ENCODE measurements at places on chromosomes 3 and 15. TPM values are rescaled to one million over a fixed set of nuclear protein-coding genes. Genes with fewer than 3 reads are reported as not detected.

PLSCR2 gene
- not detected for total RNA-seq

MUSTN1 gene
- total RNA-seq: 32.7 TPM

DNA sequence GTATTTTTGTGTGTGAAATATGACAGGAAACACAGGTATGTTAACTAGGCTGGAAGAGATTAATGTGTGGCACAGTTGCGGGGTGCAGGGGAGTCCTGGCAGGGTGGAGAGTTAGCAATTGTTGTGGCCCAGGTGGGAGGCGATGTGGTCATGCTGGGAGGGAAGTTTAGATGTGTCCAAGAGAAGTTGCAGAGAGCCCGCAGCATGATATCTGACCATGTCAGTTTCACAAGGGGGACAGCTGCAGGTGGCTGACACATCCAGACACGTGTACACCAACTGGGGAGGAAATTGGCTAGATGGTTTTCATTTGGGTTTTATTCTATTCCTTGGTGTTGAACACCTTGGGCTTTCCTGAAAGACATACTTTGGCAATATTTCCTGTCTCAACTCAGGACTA, 172.8 kb upstream of the RGMA start:
- no peak for DNase-seq

- no peak for DNase-seq
Observed at GRCh38 chr3:195102609-195103467, 168.1 kb downstream of the XXYLT1 start.

DNA sequence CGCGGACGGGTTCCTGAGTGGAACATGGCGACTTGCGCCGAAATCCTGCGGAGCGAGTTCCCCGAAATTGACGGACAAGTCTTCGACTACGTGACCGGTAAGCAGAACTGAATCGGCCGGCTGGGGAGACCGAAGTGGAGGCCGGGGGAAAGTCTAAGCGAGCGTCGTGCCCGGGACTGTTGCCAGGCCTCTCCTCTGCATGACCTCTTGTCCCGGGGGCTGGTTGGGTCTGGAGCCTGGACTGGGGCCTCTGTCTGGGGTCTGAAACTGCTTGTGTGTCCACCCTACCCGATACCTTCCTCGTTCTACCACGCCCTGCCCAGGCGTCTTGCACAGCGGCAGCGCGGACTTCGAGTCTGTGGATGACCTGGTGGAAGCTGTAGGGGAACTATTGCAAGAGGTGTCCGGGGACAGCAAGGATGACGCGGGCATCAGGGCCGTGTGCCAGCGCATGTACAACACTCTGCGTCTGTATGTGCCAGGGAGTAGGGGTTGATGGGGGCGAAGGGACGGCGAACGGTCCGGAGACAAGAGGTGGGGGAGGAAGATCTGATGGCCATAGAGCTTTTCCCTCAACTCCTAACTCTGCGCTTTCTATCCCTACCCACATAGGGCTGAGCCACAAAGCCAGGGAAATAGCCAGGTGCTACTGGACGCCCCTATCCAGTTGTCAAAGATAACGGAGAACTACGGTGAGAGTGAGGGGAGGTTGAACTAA, at the start of gene ABCF3:
ABCF3 (plus strand) TSS at position 16 of the 718 bp plus-strand sequence; CDS start at position 25, 9 bp downstream.
- peak; percentile 46 for DNase-seq

DNA sequence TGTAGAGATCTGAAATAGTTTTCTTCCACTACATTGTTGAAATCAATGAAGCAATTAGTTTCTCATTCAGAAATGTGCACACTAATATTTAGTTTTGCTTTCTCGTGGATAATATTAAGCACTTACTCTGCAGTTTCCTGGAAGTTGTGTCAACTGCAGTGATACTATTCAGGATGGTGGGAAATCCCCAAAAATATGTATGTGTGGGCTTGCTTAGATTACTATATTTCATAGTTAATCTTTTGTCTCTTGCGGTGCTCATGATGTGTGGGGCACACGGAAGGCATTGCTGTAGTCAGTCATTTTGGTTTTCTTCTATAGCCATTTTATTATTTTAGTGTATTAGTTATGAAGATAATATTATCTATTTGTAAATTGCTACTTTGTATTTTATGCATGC, 19.7 kb downstream of the RAB11A start:
- no peak for DNase-seq

- DNase-seq: no peak
Observed at GRCh38 chr3:158559504-158559903, 11.5 kb upstream of the MLF1 start.

- DNase-seq: peak; percentile 55
Observed at GRCh38 chr15:66580643-66581042, 14.8 kb upstream of the LCTL start.

DNA sequence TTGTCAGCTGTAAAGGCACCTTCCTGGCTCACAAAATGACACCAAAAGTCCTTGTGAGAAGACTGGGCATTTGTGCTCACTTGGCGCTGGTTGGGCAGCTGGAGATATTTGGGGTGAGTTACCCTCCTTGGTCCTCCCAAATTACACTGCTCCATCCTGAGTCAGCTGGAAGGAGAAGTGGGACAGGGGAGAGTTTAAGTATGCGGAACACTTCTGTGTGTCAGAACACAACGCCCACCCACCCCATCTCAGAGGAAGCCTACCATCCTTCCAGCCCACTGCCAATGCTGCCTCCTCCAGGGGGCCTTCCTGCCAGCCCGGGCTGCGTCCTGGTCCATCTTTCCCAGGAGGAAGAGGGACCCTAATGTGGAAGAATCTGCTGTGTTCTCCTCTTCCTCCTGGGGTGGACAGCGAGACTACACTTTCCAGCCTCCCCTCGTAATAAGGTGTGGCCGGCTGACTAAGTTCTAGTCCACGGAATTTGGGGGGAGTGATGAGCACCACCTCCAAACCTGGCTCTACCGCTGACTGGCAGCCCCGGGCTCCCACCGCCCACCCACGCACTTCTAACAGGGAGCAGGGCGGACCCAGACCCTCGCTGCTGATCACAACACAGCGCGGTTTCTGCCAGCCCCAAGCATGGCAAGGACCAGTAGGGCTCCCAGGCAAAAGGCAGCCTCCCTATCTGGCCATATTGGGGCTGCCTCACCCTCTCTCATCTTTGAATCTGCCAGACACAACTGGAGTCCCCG, 265.0 kb downstream of the XXYLT1 start:
- no peak for DNase-seq

DNA sequence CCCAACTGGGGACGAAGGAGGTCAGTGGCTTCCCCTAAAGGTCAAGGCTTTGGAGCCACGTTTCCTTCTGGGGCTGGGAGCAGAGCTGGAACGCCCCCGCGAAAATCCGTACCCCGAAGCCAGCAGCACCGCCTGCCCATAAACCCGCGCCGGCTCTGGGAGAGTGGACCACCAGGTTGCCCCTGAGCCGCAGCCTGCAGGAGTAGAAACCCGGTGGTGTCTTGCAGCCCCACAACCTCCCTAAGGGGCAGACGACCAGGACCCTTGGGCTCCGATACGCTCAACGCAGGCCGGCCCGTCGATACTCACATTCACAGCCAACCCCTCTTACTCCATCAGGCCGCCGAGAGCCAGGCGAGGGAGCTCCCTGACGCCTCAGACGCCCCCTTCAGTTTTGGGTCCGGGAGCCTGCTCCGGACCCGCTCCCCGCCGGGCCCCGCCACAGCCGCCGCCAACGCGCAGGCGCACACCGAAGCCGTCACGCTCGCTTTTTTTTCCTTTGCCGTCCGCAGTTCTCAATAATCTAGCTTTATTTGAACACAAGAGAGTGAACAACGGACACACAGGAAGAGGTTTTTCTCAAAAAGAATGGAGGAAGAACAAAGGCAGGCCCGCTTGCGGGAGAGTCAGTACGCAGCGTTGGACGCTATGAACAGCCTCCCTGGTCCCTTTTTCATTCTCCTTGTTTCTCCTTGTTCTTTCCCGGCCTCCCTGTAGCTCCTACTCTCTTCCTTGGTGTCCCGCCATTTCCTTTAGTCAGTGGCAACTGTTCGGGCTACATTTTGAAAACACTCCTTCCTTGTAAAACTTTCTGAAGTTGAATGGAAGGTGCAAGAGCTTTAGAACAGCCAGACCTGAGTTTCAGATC, at the start of gene ZNF106:
ZNF106 (minus strand) TSS at position 471 of the 868 bp plus-strand sequence. CDS start 18,852 bp downstream, outside the sequence.
- DNase-seq: peak; percentile 86

GRCh38 chr3:145087038-145087437, 1073.9 kb downstream of the PLOD2 start:
- DNase-seq: no peak

DNA sequence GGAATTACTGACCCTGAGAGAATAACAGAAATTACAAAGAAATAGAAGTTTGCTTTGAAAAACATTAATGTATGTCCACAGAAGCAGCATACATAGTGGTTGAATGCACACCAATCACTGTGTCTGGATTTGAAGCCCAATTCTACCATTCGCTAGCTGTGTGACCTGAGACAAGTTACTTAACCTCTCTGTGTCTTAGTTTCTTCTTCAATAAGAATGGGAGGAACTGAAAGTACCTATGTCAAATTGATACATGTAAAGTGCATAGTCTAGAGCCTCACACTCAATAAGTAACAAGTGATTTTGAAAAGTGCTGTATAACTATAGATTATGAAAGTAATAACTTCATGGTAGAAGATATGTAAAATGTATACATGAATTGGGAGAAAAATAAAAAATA, 457.8 kb downstream of the FOXP1 start:
- no peak for DNase-seq

DNA sequence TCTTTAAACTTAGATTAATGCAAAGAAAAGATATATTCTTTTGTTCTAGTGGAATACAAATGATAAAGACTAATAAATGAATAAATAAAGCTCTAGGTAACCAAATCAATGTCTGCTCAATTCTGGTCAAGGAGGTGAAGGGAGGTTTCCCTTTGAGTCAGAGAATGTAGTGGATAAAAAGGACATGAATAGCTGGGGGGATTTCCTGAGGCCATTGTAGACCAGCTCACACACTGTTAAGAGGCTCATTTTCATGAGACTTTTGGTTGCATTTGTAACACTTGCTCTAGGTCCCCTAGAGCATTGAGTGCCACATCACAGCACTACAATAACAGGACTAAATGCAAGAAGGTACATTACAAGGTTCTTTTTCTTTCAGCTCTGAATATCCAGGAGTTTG, 170.7 kb downstream of the TIGIT start:
- DNase-seq: no peak

- no peak for DNase-seq
Observed at GRCh38 chr3:58101499-58102389, 93.5 kb downstream of the FLNB start.

GRCh38 chr3:12308517-12308916, 19.6 kb downstream of the PPARG start:
- DNase-seq: no peak

GRCh38 chr3:99249627-99250026, 348.1 kb upstream of the DCBLD2 start:
- no peak for DNase-seq

- DNase-seq: no peak
Observed at GRCh38 chr3:12040902-12041301, 36.7 kb downstream of the SYN2 start.
